NCI-H1105 treated with DMSO at 0.1 percent for 48 hours (cell line): ENCODE measurements at places on chromosomes 4 and X.

DNA sequence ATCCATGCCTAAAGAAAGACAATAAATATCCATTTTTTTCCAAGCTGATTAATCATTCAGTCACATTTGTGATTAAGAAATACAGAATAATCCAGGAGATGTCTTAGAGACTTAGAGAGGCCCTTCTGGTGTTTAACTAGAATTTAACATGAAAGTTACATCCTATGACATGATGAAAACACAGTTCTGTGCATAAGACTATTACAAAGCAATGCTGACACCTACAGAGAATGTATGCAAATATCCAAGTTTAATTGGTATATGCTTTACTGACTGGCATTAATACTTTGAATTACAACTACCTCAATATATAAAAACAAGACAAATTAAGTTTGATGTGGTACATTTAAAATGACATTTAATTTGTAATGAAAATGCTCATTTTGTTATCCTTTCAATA lies 17.8 kb upstream of the TLL1 start:
- no peak for DNase-seq

- no peak for DNase-seq
These were observed 1.2 kb upstream of the FSTL5 start for GRCh38 chr4:162164906-162165510.

GRCh38 chr4:176290520-176290919 lies 21.5 kb upstream of the ASB5 start:
- DNase-seq, result no peak

DNA sequence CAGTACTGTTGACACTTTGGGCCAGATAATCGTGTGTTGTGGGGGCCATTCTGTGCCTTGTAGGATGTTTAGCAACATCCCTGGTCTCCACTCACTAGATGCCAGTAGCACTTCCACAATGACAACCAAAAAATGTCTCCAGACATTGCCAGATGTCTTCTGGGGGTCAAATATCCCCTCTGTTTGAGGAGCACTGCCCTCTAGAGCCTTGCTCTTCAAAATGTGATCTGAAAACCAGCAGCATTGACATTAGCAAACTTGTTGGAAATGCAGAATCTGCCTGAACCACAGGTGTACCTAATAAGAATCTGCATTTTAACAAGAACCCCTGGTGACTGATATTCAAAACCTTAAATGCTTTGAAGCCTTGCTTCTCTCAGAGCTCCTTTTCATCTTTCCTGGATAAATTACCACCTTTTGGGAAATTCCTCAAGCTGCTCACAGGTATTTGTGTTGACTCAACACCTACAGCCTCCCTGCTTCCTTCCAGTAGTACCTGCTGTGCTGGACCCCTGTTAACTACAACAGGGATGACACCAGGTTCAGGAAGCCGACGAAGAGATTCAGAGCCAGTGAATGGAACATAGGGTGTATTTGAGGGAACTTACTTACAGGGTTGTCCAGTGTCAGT lies 459.0 kb upstream of the NR3C2 start:
- no peak for DNase-seq

- DNase-seq, result no peak
These were observed 48.1 kb downstream of the RHOXF2B start for GRCh38 chrX:120029354-120029753.

- DNase-seq, result no peak
These were observed 76.5 kb upstream of the NRK start for GRCh38 chrX:105745863-105746262.

- DNase-seq, result no peak
These were observed 26.4 kb downstream of the GRIA2 start for GRCh38 chr4:157246964-157247363.

DNA sequence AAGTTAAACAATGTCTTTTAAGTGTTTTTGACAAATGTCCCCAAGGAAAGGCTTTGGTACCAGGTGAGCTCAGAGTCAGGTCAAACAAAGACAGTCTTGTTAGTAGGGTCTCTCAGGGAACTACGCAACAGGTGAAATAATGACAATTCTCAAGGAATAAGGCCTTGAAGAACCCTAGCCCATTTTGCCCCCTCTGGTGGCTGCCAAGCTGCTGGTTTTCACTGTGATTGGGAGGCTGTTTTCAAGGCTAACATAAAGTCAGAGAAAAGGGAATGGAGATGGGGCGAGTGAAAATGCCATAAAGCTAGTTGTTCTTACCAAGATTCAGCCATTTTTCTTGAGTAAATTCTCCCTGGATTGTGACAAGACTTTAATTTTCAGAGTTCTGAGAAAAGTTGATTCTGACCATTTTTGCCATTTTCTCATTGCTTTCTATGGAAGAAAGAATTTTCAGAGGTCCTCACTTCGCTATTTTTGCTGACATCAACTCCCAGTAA lies 58.7 kb downstream of the RWDD4 start:
- DNase-seq, result no peak

DNA sequence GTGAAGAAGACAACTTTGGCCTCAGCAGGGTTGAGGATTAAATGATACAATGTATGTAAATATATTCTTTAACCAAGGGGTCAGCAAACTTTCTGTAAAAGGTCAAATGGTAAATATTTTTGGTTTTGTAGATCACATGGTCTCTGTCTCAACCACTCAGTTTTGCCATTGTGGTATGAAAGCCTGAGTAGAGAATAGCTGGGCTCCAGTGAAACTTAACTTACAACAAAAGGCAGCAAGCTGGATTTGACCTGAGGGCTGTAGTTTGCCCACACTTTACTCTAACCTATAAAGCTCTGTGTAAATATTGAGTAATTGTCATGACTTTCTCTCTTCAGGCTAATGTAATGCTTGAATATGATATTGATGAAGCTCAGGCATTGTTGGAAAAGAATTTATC lies 19.6 kb downstream of the VBP1 start:
- DNase-seq, result no peak

GRCh38 chrX:57952320-57952678 lies 42.0 kb upstream of the ZXDA start:
- peak; percentile 1 for DNase-seq

GRCh38 chrX:21412883-21413282 lies 38.7 kb downstream of the CNKSR2 start:
- no peak for DNase-seq

DNA sequence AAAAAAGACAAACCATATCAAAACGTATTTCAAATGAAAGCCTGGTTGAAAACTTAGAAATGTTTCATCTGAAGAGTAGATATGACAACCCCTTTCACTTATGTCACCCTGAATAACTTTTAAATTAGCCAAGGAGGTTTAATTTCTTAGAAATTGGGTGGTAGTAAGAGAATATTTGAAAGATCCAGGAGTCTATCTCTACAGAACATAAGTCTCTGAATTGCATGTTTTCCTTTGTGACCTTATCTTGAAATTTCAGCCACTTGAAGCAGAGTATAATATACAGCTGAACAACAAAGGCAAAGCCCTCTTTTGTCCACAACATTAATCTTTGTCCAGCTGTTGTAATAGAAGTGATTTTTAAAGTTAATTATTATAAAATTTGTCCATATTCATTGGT lies 49.5 kb downstream of the TMEM154 start:
- no peak for DNase-seq

- DNase-seq, result peak; percentile 7
These were observed 13.3 kb downstream of the HNRNPD start for GRCh38 chr4:82360298-82361177.

DNA sequence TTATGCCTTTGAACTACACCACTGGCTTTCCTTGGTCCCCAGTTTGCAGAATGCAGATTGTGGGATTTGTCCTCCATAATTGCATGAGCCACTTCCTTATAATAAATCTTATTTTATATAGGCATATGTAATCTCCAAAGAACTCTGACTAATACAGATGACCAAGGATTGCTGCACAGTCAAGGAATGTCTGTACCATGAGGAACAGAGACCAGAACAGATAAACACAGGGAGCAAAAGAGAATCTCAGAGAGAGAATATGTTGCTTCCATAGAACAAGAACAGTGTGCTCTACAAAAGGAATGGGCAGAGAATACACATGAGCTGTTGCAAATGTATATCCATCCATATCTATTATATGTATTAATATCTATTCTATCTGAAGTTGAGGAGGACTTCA lies 111.1 kb downstream of the ADRA2C start:
- DNase-seq, result no peak
